AG09319 (cell line): ENCODE measurements at places on chromosomes 2 and 18.

DNA sequence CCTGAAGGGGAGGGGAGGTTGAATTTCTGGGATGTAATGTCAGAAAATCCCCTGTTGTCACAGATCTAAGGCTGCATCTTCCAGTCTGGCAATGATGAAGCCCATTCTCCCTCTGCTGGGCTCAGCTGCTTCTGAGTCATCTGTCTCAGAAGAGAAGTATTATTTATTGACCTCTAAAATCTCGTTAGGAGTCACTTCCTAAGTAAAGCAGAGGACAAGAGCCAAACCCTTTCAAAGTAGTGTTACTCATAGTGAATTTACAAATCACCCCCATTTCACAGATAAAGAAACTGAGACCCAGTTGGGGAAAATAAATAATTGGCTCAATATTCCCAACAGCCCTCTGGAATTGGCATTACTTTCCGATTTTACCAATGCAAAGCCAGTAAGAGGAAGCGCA lies 167.3 kb upstream of the SKOR2 start:
- DNase-seq: no peak

GRCh38 chr2:227577555-227577954 lies 21.1 kb upstream of the SCYGR2 start:
- no peak for DNase-seq

- no peak for DNase-seq
These were observed 364.1 kb downstream of the SETBP1 start for GRCh38 chr18:45044787-45045186.

GRCh38 chr2:168465594-168465993 lies 9.5 kb downstream of the CERS6 start:
- no peak for DNase-seq

DNA sequence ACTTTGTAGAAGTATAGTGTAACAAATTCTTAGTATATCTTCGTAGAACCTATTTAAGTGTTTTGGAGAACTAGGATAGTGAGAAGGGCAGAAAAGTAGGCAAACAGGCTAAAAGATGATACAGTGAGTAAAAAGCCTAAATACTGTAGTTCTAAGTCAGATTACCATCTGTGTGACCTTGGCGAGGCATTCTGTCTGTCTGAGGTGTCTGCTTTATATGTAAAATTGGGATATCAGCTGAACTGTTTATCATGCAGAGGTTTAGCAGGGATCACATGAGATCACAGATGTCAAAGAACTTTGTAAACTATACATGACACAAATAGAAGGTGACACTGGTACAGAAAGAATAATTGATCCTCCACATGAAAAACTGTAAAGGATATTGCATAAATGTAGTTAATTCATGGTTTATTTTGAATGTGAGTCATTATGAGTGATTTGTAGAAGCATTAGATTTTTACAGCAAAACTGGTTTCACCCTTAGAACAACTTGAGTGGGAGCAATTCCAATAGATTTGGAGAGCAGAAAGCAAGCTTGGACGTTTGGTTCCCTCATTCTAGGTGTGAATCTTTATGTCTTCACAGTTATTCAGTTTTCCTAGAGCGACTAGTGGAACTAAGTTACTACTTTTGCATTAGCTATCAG lies 41.9 kb downstream of the TAF1B start:
- DNase-seq: no peak

DNA sequence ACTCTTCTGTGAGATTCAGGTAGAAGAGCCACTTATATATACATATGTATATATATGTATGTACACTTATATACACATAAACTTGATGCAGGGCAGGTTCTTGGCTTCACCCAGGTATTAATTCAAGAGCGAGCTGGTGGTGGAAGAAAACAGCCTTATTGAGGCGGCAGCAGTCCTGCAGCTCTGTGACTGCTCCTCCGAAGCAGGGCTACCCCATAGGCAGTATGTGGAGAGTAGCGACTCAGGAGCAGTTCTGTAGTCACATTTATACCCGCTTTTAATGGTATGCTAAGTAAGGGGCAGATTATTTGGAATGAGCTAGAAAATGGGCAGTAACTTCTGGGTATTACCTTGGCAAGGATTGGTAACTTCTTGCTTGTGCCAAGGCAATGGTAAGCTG lies 280.6 kb upstream of the TFPI start:
- DNase-seq: no peak

GRCh38 chr2:171317492-171318125 lies 116.2 kb downstream of the METTL8 start:
- no peak for DNase-seq

DNA sequence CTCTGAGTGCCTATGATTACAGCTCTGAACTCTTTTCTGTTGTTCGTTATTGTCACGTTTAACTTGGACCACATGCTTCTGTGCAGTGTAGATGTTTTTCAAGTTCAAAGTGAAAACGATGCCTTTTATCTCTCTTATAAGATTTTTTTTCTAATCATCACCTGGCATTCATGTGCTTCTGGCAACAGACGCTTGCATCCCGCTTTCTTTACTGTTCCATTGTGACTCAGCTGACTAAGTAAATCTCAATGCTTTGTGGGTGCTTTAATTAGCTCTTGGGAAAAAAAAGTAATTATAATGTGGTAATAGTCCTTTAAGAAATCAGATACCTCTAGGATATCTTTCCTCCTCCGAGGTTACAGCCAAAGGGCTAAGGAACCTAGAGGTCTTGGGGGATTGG lies 31.2 kb upstream of the RMP24 start:
- DNase-seq: no peak

GRCh38 chr18:76981396-76981968 lies 151.1 kb downstream of the MBP start:
- no peak for DNase-seq

DNA sequence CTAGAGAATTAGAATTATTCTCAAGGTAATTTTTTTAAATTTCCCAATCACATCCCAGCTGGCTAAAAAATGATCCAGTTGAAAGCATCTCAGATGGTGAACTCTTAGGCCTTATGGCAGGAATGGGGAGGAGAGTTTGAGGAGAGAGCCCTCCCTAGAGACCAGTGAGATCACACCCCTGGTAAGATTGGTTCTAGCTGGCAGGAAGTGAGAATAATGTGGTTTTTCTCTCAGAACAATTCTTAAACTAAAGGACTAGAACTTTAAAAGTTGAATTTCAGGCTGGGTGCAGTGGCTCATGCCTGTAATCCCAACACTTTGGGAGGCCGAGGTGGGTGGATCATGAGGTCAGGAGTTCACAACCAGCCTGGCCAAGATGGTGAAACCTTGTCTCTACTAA lies 120.2 kb downstream of the MYO3B start:
- DNase-seq: no peak

DNA sequence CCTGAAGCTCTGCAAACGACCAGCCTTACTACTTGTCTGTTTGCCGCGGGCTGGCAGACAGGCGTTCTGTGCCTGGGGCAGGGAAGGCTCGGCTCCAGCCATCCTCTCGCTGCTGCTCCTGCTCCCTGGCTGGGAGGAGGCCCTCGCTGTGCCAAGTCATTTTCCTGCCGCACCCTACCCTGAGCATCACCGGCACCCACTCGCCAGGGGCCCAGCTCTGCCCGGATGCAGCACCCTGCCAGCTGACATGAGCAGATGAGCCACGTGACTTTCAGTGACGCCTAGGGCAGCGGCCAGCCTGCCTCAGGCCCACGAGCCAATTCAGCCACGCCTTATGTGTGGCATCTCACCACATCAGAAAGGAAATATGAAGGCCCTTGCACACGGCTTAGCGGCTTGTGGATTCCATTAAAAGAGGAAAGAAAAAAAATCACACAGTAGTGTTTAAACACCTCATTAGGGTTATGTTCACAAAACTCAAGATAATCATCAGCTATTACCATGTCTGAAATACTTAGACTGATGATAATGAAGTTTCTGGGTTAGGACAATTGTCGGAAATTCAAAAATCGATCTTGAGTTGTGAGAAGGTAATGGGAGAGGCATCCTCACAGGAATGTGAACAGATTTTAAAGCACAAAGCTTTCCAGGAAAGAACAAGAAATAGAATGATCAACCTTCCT lies 250.5 kb downstream of the TWIST2 start:
- DNase-seq: no peak

DNA sequence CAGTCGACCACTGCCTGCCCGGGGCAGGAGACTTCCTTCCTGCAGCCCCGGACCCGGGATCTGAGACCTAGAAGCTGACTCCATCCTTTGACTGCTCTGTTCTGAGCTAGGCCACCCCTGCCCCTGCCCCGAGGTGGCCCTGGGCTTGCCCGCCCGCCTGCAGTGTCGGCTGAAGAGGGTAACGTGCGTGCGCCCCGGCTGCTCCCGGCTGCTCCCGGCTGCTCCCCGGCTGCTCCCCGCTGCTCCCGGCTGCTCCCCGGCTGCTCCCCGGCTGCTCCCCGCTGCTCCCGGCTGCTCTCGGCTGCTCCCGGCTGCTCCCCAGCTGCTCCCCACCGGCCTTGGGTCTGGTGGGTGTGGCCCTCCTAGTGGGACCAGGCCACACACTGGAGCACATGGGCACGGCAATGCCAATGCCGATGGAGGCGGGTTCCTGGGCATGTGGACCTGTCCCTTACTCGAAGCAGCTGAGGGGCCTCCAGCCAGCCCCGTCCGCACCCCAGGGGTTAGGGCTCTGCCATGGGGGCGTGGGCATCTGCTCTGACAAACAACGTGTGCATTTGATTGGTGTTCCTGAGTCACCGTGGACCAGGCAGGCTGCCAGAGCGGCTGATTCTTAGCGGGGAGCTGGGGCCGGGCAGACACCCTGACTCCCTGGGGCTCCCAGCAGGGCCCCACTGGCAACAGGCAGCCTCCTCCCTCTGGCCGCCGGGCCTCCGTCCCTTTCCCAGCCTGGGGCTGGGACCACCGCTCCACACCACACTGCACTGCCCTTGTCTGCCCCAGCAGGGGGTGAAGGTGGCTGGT lies 2.0 kb upstream of the GAL3ST2 start:
- DNase-seq: no peak
